ENCODE measurements at places on chromosomes 4 and X. TPM values are rescaled to one million over a fixed set of nuclear protein-coding genes. Genes with fewer than 3 reads are reported as not detected.

The SYN1 gene
- 0.21 TPM for total RNA-seq

The PRSS12 gene
- 0.44 TPM for total RNA-seq

The CT45A3 gene
- 0.23 TPM for total RNA-seq

The P2RY4 gene
- 0.13 TPM for total RNA-seq

The TAF7L gene
- total RNA-seq, result 0.10 TPM

The TCP11X2 gene
- total RNA-seq, result not detected

The DCAF16 gene
- total RNA-seq, result 6.7 TPM

The RAB33B gene
- total RNA-seq, result 2.2 TPM

The SMS gene
- total RNA-seq, result 217 TPM

The ZFYVE28 gene
- total RNA-seq, result 2.8 TPM

The TBX22 gene
- total RNA-seq, result not detected

The PFKFB1 gene
- total RNA-seq, result not detected

The HPGD gene
- 73.3 TPM for total RNA-seq

The AMTN gene
- not detected for total RNA-seq

The CSN1S1 gene
- total RNA-seq, result not detected

The SASH3 gene
- not detected for total RNA-seq
